ENCODE measurements at places on chromosomes 12 and 14. TPM values are rescaled to one million over a fixed set of nuclear protein-coding genes. Genes with fewer than 3 reads are reported as not detected.
A peak's percentile ranks its signal among the peaks of the same experiment; 100 is the strongest.

GRCh38 chr14:70808416-70809224, 693 bp downstream of the MAP3K9 start:
- H3K4me3 ChIP-seq = peak overlapping the region; percentile 67
- no peaks in the 10 kb centered on the region for H3K4me1 ChIP-seq
- no peaks in the 10 kb centered on the region for H3K27me3 ChIP-seq
- H3K36me3 ChIP-seq = no peaks in the 10 kb centered on the region
- no peak overlapping the region for H3K27ac ChIP-seq

- peaks cover 9% of the 10 kb centered on the region for H3K27me3 ChIP-seq
- no peaks in the 10 kb centered on the region for H3K36me3 ChIP-seq
- DNase-seq = no peak
- peaks cover 34% of the 10 kb centered on the region for H3K4me1 ChIP-seq
- H3K4me3 ChIP-seq = peak overlapping the region; percentile 54
These were observed 283 bp downstream of the LMO3 start for GRCh38 chr12:16605642-16606116.

- H3K4me3 ChIP-seq = no peak overlapping the region
- no peaks in the 10 kb centered on the region for H3K4me1 ChIP-seq
- H3K36me3 ChIP-seq = no peaks in the 10 kb centered on the region
- no peak for DNase-seq
These were observed 365.2 kb downstream of the SEC23A start for GRCh38 chr14:38737686-38738407.

DNA sequence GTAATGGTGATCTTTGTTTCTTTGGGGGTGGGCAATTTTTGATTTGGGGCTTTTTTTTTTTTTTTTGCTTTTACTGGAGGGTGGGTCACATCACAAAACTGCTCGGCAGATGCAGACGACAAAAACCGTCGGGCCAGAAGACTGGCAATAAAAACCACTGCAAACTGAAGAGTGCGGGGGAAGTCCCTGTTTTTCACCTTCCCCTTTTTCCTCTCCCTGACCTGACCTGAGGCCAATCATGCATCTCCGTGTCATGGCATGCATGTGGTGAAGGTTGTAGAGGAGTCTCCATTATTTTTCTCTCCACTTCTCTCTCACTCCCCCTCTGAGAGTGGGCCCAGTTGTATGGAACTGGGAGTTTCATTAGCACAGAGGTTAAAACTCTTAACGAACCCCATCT, 57.5 kb downstream of the AP5M1 start:
- DNase-seq = no peak
- H3K4me1 ChIP-seq = no peaks in the 10 kb centered on the region
- H3K36me3 ChIP-seq = no peaks in the 10 kb centered on the region
- no peak overlapping the region for H3K4me3 ChIP-seq
- H3K27me3 ChIP-seq = no peaks in the 10 kb centered on the region

DNA sequence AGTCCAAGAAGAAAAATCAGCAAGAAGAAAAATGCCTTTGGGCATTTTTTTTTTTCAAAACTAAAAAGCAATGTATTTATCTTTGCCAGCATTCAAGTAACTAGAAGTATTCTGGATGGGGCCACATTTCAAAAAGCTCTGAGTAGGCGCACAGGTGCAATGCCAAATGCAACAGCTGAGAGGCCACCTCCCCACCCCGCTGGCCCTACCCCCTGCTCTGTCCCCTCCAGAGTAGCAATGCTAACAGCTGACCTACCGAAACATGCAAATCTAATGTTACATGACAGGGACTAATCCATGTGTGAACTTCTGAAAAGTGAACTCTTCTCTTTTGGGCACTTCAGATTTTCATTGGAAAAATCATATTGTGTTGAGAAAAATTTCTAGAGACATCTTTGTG, 153.7 kb upstream of the SLC38A2 start:
- H3K4me3 ChIP-seq = no peak overlapping the region
- no peak for DNase-seq
- peaks cover 29% of the 10 kb centered on the region for H3K4me1 ChIP-seq
- H3K27me3 ChIP-seq = no peaks in the 10 kb centered on the region

DNA sequence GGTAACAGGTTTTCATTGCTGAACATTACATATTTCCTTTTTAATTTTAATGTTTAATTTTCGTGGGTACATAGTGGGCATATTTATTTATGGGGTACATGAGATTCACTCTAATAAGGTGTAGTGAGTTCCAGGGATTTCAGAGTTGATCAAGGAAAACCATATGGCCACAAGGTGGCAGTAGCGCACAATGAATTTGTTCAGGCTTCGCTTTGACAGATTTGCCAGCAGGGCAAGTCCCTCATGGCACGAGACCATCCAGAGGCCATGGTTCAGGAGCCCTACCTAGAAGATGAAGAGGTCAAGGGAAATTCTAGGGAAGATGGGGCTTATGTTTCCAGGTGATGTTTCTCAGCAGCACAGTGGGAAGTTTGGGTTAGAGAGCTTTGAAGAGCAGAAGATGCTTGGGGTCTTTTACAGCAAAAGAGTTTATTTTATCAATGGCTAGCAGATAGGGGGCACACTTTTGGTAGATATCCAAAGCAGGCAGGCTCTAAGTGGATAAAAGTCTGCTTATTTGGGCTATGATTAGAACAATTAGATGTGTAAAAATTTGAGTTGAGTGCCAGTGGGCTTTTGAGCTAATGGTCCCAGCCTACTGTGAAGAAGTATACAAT, 1004.4 kb downstream of the AACS start:
- no peaks in the 10 kb centered on the region for H3K36me3 ChIP-seq
- no peak overlapping the region for H3K27ac ChIP-seq
- no peak overlapping the region for H3K4me3 ChIP-seq
- H3K4me1 ChIP-seq = no peaks in the 10 kb centered on the region
- no peak for DNase-seq

Gene PSME1
- total RNA-seq = 106 TPM

Gene FOXG1
- not detected for total RNA-seq
